ENCODE measurements at places on chromosomes 2 and 18.

DNA sequence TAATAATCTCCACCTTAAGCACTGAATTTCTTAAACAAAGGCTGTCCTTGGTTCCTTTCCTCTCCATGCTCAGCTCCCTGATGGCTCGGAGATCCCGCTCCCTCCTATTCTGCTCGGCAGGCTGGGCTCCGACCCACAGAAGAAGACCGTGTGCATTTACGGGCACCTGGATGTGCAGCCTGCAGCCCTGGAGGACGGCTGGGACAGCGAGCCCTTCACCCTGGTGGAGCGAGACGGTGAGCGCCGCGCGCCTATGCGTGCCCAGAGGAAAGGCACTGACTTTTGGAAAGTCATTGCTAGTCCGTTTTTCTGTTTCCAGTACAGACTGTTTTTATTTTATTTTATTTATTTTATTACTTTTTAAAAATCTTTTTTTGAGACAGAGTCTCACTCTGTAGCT lies 9.6 kb downstream of the CNDP2 start:
- no peak for DNase-seq

DNA sequence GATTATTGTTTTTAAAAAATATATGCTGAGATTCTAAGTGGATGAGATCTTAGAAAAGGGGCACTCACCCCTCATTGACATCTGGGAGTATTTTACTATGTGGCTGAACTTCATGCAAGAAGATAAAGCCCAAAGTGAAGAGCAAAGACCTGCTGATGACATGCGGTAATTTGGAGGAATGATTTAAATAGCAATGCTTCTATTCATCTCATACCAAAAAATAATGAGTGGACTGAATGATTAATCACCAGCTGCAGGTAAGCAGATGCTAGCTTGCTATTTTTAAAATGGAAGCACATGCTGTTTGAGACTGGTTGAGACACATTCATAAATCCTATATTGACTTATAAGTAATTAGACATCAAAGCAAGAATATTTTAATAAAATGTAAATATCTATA lies 12.7 kb upstream of the CDK15 start:
- DNase-seq = no peak

- DNase-seq = no peak
These were observed 10.5 kb upstream of the IKZF2 start for GRCh38 chr2:213161759-213162515.

GRCh38 chr18:46397174-46397573 lies 259.8 kb downstream of the LOXHD1 start:
- DNase-seq = no peak

DNA sequence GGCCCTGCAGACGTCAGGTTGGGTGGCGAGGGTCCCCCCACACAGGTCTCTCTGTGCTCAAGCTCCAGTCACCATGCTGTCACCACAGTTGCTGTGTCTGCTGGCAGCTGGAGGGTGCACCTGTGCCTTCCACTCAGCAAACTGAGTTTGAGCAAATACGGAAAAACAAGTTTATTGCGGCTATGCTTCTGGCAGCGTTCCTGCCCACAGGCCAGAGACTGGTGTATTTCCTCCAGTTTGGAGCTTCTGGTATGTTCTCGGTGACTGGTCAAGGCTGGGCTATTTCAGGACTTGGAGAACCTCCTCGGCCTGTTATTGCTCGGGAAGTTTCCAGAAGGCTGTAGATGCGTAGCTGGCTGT lies 132.6 kb downstream of the SEPTIN10 start:
- no peak for DNase-seq

DNA sequence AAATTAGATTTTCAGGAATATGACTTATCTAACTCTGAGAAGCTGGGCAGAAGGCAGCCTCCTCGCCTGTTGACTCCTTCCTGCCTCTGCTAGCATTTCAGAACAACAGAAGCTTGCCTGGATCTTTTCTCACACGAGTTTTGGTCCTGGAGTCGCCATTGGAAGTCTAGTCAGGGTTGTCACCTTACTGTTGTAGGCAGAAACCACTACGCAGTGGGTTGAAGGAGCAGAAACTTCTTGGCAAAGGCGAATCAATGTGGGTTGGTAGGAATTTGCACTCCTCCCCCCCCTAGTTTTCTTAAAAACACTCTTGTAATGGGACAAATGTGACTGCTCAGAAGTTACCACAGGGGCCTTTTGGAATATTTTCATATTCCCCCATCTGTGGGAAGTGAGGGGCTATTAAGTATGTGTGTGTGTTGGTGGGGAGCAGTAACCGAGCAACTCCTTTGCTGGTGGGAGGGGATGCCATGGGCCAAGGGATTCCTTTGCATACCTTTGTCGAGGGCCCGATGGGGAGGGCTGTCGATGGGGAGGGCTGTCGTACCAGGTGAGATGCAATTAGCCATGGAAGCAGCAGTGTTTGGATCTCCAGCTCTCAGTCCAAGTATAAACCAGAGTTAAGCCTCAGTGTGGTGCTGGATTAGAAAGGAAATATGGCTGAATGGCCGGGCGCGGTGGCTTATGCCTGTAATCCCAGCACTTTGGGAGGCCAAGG lies 117.4 kb downstream of the FMNL2 start:
- no peak for DNase-seq

DNA sequence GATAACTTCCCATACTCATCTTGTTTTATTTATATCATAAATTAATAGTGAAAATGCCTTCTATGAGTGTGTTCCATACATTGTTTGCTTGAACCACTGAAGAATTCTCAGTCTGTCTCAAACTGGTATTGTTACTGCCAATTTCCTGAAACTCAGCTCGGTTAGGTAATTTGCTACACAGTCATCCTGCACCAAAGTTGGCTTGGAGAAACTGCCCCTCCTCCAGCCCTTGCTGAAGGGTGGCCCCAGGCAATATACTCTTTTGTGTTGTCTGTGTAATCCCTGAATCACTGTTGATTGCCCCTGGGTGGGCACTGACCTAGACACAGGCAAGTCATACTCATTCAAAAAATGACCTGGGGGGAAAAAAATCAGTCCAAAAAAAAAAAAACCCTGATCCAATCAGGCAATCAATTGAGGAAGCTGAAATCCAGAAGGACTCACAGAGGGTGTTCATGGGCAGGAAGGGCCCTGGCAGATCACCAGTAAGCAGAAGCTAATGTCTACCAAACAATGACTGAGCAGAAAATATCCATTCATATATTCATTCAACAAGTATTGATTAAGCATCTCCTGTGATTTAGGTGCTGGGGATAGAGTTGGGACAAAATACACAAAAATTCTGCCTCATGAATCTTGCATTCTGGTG lies 3.8 kb upstream of the SESTD1 start:
- DNase-seq = no peak

- no peak for DNase-seq
These were observed 146.5 kb downstream of the SH3BP4 start for GRCh38 chr2:235098269-235098668.

GRCh38 chr18:11872479-11873136 lies 21.4 kb downstream of the CHMP1B start:
- no peak for DNase-seq

DNA sequence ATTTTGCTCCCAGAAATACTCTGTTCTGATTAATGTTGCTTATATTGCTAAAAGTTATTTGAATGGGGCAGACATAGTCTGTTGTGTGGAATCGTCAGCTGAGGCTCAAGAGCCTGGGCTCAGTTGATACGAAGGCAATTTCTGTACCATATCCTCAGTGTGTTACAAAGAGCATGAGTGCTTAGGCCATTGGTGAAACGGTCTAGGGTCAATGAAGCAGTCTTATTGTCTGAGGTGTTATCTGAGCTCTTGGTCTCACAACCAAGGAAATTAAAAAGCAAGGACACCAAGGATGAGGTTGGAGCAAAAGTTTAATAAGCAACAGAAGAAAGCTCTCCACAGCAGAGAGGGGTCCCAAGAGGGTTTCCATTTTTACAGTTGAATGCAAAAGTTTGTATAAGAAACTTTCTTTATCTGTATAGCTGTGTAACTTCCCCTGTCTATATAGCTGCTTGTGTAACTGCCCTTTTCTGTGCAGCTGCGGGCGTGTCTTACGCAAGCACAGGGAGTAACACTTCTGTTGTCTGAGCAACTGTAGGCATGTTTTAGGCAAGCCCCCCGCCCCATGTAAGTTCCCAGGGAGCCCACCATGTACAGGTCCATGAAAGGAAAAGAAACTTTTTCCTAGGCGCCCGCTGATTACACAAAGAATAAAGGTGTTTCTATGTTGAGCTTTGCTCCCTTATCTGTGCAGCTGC lies 40.6 kb upstream of the DSC1 start:
- DNase-seq = no peak

GRCh38 chr2:42764096-42764495 lies at the start of gene OXER1:
Gene OXER1 (minus strand): TSS chr2:42764135. CDS start chr2:42764062, 73 bp downstream.
- no peak for DNase-seq

DNA sequence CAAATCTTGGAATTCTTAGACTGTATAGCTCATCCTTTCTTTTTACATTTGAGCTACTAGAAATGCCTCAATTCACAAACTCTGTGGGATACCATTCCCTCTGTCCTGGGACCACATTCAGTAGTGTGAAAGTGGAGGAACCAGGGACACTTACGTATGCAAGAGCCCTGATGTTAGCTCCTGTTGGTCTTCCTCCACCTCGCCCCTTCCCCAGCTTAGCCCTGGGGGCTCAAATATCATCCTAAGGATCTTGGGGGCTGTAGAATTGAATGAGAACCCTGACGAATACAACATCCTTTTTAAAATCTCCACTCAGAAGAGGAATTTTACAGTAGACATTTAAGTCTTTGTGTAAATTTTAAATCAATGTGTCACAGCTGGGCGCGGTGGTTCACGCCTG lies 65.2 kb upstream of the RAPH1 start:
- DNase-seq = no peak

GRCh38 chr2:31328026-31328425 lies 86.5 kb downstream of the XDH start:
- DNase-seq = no peak
